Activated T-helper 17 cell treated with anti-CD3 and anti-CD28 coated beads, Interleukin-2, amount 50 U/mL, for 72 hours (primary cell): ENCODE measurements at places on chromosomes 12 and 14.

- peak; percentile 37 for ATAC-seq
Measured at GRCh38 chr12:83153177-83153576, 466.5 kb downstream of the TMTC2 start.

DNA sequence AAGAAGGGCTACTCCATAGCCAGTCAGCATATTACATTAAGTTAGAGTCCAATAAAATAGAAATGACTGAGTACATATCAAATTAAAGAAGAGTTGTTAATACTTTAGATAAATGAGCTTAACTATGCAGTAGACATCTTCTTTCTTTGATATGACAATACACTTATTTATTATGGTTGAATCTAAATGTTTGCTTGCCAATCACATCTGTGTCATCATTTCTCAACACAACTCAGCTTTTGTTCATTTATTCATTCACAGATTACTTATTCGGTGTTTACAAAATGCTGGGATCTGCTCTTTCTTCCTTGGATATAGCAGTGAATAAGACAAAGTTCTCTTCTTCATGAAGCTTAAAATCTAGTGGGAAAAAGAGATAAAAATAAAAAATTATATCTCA, 614.6 kb upstream of the ATP2B1 start:
- no peak for ATAC-seq

GRCh38 chr12:4356041-4356327, 23.5 kb downstream of the FGF23 start:
- ATAC-seq, result peak; percentile 65

- no peak for ATAC-seq
Measured at GRCh38 chr14:41699486-41699885, 92.8 kb downstream of the LRFN5 start.

GRCh38 chr12:132433641-132434395, 56.1 kb upstream of the FBRSL1 start:
- no peak for ATAC-seq
